ENCODE measurements at places on chromosomes 4 and X.
A peak's percentile ranks its signal among the peaks of the same experiment; 100 is the strongest.

DNA sequence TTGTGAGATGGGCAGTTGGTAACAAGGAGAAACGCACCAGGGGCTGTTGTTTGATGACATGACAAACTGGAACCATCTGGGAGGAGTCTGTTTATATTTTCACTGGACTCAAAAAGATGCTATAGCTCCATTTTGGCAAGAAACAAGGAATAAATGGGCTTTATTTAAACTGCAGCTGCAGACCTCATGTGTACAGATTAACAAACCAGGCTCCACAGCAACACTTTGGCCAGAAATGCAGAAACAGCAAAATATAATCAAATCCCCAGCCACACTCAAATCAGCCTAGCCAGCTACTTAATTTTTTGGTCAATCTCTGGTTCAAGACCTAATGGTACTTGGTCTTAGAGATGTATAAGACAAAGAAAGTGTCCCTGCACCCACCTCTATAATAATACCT lies 52.7 kb downstream of the ASB9 start:
- peak; percentile 1 for DNase-seq

DNA sequence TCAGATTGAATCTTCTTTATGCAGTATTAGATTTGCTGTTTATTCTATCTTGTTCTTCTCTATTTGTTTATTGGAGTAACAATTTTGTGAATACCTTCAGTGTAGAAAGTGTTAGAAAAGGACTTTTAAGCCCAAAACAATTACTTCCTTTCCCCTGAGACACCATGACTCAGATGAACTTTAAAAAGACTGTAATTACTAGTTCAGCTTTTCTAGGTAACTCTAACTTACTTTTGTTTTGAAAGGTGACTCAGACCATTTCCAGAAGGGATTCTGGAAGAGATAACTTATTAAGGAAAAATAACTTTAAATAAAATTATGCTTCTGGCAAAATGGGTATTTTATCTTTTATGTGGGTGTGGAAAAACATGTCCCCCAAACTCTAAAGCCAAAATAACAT lies 561.5 kb upstream of the PCDH10 start:
- no peak for DNase-seq

DNA sequence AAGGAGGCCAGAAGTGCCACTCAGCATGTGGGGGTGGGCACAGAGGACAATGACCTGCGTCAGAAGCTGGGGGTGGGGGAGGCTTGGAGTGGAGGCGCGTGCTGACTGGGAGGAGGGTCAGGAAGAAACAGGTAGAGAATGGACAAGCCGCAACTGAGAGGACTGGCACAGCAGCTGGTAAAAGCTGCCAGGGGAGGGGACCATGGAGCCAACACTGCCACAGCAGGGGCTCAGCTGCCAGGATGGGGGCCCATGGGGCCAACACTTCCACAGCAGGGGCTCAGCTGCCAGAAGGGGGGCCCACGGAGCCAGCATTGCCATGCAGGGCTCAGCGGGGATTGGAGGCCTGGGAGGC lies 19.1 kb downstream of the RNF212 start:
- no peak for DNase-seq

DNA sequence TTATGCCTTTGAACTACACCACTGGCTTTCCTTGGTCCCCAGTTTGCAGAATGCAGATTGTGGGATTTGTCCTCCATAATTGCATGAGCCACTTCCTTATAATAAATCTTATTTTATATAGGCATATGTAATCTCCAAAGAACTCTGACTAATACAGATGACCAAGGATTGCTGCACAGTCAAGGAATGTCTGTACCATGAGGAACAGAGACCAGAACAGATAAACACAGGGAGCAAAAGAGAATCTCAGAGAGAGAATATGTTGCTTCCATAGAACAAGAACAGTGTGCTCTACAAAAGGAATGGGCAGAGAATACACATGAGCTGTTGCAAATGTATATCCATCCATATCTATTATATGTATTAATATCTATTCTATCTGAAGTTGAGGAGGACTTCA lies 111.1 kb downstream of the ADRA2C start:
- no peak for DNase-seq

- DNase-seq: no peak
Observed at GRCh38 chr4:149493492-149493891, 322.2 kb downstream of the IQCM start.

DNA sequence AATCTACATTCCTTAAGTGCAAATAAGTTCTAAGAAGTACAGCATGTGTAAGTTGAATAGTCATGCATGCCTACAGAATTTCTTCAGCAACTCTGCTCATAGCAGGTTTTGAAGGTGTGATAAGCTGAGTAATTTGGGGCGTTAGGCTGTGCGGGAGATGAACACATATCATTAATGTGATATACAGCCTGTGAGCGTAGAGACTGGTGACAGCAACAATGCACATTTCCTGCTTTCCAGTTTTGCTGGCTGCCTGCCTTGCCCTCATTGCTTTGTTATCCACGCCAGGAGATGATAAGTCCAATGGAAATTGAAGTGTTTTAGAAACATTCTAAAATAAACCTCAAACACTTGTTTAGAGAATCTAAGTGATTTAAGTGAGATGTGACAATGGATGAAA lies 1709.4 kb downstream of the ARAP2 start:
- no peak for DNase-seq

- no peak for DNase-seq
Observed at GRCh38 chr4:125104616-125105015, 210.1 kb upstream of the FAT4 start.

All from COR-L47 (cell line).